ENCODE measurements at places on chromosomes 7 and 10. TPM values are rescaled to one million over a fixed set of nuclear protein-coding genes. Genes with fewer than 3 reads are reported as not detected.

The DOCK1 gene
- 43.6 TPM for total RNA-seq

The FAM53B gene
- total RNA-seq = 106 TPM

The NPFFR1 gene
- total RNA-seq = not detected

The STAG3 gene
- 0.73 TPM for total RNA-seq

The TMEM176B gene
- total RNA-seq = 0.15 TPM

The SBDS gene
- 62.5 TPM for total RNA-seq
